ENCODE measurements at places on chromosomes 5 and 9.

GRCh38 chr9:16337322-16338029 lies 533.0 kb downstream of the BNC2 start:
- DNase-seq: no peak

- DNase-seq: no peak
Measured at GRCh38 chr9:126502417-126503332, 111.1 kb upstream of the LMX1B start.

- DNase-seq: no peak
Measured at GRCh38 chr5:89203611-89204010, 320.6 kb upstream of the MEF2C start.

DNA sequence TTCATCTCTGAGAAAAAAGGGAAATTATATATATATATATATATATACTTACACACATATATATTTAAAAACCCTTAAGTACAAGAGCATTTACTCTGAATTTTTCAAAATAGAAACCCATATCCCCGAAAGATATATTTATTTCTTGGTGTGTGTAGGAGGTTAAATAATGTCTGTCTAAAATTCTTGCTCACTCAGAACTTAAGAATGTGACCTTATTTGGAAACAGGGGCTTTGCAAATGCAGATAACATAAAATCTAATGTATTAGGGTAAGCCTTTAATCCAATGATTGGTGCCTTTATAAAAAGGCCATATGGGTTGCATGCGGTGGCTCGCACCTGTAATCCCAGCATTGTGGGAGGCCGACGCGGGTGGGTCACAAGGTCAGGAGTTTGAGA lies 517.3 kb upstream of the TLE4 start:
- DNase-seq: no peak

DNA sequence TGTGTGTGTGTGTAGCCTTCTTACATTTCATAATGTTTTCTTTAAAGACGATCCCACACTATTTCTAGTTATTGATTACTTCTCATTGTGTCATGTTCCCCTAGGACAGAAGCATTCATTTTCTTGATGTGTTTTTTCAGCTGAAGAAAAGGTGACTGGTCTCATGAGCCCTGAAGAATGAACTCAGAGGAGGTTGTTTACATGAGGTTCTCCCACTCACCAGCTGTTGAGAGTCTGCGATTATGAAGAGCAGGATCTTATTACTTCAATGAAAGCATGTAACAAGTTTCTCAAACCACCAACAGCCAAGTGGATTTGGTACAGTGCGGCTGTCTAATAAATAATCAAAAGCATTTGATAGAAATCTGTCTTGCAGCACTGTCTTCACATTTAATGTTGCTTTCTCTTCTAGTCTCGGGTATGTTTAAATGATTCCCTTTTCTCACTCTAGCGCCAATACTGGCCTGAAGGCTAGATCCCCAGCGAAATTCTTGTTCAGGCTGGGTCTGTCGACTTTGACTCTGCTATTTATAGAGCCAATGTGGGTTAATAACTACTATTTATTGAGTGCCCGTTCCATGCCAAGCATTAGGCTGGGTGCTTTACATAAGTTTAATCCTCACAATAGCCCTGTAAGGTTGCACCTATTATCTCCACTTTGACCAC lies 9.6 kb upstream of the FSD1L start:
- DNase-seq: no peak

DNA sequence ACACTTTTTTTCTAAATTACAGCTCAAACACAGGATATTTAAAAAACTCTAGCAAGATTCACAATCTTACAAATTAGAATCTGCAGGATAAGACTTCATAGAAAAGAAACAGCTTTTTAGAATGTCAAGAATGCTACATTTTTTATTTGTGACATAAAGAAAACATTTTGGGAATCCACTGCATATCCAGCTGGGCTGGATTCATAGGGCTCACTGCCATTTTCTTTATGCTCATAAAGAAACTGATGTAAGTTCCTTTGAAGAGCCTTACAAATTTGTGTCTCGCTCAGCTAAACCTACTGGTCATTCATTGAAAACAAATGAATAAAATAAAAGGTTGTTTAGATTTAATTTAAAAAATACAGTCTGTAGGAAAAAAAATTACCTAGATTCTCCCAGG lies 332.3 kb downstream of the TRPM3 start:
- no peak for DNase-seq

- DNase-seq: no peak
Measured at GRCh38 chr9:126388964-126389708, 62.5 kb downstream of the MVB12B start.

GRCh38 chr5:142275496-142275895 lies 49.3 kb downstream of the SPRY4 start:
- no peak for DNase-seq

- no peak for DNase-seq
Measured at GRCh38 chr9:17075146-17075757, 59.6 kb upstream of the CNTLN start.

DNA sequence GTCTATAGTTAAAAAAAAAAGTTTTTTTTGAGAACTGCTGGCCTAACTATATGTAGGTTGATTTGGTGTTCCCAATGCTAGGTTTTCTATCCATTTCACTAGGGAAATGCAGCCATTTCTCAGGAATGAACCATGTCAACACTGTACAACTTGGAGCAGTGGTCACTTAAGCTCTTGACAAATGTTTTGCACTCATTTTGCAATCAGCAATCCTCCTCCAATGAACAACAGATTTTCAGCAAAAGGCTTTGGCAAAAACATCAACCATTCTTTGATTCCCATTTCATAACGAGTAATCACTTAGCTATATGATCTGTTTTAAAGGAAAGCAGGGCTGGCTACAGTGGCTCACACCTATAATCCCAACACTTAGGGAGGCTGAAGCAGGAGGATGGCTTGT lies 17.9 kb downstream of the STRBP start:
- no peak for DNase-seq

DNA sequence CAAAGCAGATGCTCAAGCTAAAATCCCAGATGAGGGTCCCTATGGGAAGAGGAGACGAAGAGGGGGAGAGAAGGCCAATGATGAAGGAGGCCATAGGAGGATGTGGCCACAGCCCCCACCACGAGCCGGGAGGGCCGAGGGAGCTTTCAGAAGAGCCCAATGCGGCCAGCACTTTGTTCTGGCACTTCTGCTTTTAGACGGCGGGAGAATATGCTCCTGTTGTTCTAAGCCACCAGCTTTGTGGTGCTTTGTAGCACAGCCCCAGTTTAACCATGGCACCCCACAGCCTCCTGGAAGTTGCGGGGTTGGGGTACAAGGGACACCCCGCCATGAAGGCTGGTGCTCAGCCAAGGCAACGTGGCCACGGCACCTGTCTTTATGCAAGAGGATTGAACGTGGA lies 33.4 kb downstream of the LPCAT1 start:
- DNase-seq: no peak

DNA sequence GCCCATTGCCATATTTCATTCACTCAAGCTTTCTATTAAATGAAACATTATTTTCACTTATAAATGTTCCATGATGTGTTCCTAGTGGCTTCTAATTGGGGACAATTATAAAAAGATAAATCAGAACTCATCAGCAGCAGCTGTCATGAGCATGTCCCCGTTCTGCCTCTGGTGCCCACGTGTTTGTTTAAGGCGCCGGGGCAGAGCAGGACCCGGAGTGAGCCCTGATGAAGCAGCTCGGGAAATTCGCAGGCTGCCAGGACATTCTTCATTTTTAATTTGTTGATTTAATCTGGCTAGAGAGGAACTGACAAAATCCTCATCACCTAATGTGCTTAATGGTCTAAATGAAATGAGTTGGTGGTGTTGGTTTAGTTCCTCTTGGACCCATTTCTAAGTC lies 475.0 kb downstream of the CTNND2 start:
- DNase-seq: no peak

- DNase-seq: no peak
Measured at GRCh38 chr5:35656721-35657120, 39.1 kb downstream of the SPEF2 start.

DNA sequence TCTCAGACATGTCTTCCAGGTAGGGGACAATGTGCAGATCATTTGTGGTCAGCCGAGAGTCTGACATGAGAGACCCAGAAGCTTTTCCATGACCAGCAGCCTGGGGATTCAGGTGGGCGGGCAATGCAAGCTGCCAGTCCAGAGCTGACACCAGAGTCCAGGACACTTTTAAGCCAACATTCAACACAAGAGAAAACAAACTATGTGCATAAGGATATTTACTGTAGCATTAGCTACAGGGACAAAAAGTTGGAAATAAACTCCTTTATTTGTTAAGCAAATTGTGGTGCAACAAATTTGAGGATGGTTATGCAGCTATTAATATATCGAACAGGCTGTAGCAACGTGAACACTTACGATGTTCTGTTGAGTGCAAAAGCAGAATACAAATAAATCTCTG lies 9.9 kb upstream of the RNF130 start:
- DNase-seq: no peak

DNA sequence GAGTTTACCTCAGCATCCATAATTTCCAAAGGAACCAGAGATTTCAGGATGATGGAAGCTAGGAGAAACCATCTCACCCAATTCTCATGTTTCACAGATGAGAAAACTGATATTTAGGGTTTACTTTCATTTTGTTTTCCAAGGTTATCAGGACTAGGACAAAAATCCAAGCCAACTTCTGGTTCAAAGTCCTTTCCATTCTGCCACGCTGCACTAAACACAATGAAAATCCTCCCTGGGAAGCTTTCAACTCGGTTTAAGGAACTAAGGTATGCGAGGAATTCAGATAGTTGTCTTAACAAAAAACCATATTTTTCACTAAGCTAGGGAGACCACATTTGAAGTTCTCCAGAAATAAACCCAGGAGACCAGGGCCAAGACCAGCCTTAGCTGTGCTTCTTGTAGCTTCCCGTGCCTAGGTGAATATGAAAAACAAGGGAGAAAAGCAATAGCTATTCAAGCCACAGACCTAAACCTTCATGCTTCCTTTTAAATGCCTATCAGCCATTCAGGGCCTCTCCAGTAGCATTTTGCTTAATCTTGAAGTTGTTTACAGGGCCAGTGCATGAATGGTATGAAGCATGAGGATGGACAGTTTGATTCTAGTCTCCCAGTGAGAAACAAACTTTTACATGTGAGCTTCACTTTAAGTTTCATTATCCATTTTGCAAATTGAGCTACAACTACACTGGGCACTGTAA lies 167.9 kb downstream of the DENND1A start:
- DNase-seq: no peak

- DNase-seq: no peak
Measured at GRCh38 chr5:19734776-19735175, 253.2 kb downstream of the CDH18 start.

DNA sequence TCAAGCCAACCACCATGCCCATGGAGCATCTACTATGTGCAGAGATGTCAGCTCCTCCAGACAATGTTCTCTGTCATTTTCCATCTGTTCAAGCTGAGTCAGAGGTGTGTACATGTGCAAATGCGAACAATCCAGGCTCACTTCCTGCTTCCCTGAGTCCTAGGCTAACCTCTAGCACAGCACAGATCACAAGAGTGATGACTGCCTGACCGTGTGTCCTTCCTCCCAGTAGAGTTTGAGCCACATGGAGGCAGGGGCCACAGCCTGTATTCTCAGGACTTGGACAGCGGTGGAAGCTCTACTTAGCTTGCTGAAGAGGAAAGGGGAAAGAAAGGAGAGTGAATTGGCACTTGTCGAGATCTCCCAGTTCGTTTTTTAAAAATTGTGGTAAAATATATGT lies 87.2 kb downstream of the KCNIP1 start:
- DNase-seq: no peak

GRCh38 chr9:133119103-133119845 lies 1.8 kb downstream of the RALGDS start:
- DNase-seq: no peak

- no peak for DNase-seq
Measured at GRCh38 chr5:91438871-91439270, 55.8 kb upstream of the ARRDC3 start.

DNA sequence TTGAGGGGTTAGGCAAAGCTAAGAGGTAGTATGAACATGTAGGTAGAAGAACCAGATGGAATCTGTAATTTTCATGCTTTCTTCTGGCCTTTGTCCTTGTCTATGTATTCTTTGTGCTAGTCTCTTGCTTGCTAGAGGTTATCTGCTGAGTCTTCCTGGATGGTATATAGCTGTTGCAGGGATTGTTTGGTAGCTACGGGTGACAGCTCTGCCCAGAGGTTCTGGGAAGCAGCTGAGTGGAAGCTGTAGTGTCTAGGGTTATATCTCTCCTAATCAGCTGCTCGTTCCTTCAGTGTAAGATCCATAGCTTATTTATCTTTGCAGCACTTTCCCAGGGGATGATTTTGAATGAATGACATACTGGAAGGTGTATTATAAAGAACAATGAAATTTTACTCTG lies 100.3 kb downstream of the ATG10 start:
- DNase-seq: no peak

- DNase-seq: no peak
Measured at GRCh38 chr5:147140558-147140957, 94.3 kb upstream of the STK32A start.

- DNase-seq: no peak
Measured at GRCh38 chr5:109053995-109054417, 306.3 kb downstream of the FER start.

- no peak for DNase-seq
Measured at GRCh38 chr9:2839040-2839439, 4.9 kb downstream of the PUM3 start.

- no peak for DNase-seq
Measured at GRCh38 chr5:149782895-149783586, 52.9 kb downstream of the PPARGC1B start.

DNA sequence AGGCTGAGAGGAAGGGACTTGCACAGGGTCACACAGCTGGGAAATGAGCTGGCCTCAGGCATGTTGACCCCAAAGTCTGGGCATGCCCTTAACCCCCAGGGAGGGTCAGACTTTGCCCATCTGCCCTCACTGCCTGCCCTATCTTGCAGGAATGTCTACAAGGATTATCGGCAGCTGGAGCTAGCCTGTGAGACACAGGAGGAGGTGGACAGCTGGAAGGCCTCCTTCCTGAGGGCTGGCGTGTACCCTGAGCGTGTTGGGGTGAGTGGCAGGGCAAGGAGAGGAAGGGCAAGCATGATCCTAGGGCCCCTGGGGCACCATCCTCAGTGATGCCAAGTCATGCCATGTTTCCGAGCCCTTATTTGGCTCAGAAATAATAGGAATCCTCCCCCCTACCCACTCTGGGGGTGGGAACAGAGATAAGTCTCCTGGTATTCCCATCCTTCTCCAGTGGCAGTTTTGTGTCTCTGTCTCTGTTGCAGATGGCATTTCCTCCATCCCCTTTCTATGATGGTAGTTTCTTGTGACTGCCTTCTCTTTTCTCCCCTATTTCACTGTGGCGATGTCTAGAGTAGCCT lies 28.5 kb downstream of the GOLGA2 start:
- DNase-seq: no peak

DNA sequence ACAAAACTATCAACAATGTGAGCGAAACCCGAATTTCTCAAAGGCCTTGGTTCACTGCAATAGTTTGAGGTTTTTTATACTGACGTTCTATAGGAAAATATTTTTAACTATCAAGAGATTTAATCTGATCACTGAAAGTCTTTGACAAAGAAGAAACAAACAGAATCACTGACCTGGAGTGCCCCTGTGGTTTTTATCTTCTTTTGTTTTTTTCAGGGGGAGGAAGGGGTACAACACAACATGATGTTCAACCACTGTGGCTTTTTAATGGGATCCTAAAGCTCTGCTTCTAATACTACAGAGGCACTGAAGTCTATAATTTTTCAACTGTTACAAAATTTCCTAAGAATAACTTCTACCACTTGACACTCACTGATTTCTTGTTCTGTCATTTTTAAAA lies 185.9 kb downstream of the AP3B1 start:
- DNase-seq: no peak

GRCh38 chr9:115944166-115944948 lies 209.2 kb upstream of the PAPPA start:
- no peak for DNase-seq

- no peak for DNase-seq
Measured at GRCh38 chr5:65015767-65016166, 247.0 kb downstream of the CWC27 start.

GRCh38 chr5:98935206-98935605 lies 6.4 kb upstream of the CHD1 start:
- DNase-seq: no peak
